ENCODE measurements at places on chromosomes 3 and 15. TPM values are rescaled to one million over a fixed set of nuclear protein-coding genes. Genes with fewer than 3 reads are reported as not detected.

RBMS3 gene
- total RNA-seq = 6.8 TPM

GRCh38 chr3:119245778-119246177 is 5.1 kb upstream of the B4GALT4 start:
- DNase-seq = no peak
- no peak overlapping the region for H3K4me3 ChIP-seq
- no peak overlapping the region for H3K27ac ChIP-seq
- no peaks in the 10 kb centered on the region for H3K27me3 ChIP-seq
- no peaks in the 10 kb centered on the region for H3K36me3 ChIP-seq
- H3K4me1 ChIP-seq = peaks cover 2% of the 10 kb centered on the region

DNA sequence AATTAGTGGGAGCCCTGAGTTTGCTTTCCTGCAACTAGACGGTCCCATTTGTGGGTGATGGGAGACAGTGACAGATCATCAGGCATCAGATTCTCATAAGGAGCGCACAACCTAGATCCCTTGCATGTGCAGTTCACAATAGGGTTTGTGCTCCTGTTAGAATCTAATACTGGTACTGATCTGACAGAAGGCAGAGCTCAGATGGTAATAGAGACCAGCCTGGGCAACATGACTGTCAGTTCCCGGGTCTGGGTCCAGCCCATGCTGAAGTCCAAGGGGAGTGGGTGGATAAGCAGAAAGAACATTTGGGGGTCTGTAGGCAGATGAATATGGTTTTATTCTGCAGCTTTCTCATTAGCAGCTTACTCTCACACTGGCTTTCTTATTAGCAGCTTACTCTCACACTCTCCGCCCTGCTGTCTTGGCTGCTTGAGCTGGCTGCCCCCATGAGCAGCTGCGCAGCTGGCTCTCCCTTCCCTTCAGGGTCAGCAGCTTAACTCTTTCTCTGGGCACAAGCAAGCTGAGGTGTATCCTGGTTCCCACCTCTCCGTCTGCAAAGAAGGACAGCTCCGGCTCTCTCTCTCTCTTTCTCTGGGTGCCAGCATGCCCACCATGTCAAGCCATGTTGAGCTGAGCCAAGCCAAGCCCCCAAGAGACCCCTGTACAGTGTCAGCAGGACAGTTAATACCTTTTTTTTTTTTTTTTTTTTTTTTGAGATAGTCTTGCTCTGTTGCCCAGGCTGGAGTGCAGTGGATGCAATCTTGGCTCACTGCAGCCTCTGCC is 46.5 kb downstream of the KLHDC8B start:
- no peak overlapping the region for H3K4me3 ChIP-seq
- H3K27ac ChIP-seq = no peak overlapping the region
- DNase-seq = no peak
- H3K36me3 ChIP-seq = no peaks in the 10 kb centered on the region
- no peaks in the 10 kb centered on the region for H3K27me3 ChIP-seq

- DNase-seq = no peak
- no peaks in the 10 kb centered on the region for H3K27me3 ChIP-seq
- H3K27ac ChIP-seq = no peak overlapping the region
- no peaks in the 10 kb centered on the region for H3K36me3 ChIP-seq
Observed at GRCh38 chr3:184582646-184583577, 21.3 kb downstream of the EPHB3 start.

KCNAB1 gene
- total RNA-seq = 2.8 TPM

TEX55 gene
- total RNA-seq = not detected

PCSK6 gene
- total RNA-seq = 124 TPM

IL16 gene
- total RNA-seq = 4.7 TPM

GRCh38 chr3:189143321-189143720 is 28.4 kb upstream of the TPRG1 start:
- no peaks in the 10 kb centered on the region for H3K27me3 ChIP-seq
- no peak overlapping the region for H3K4me3 ChIP-seq
- no peak overlapping the region for H3K27ac ChIP-seq
- no peak for DNase-seq
- H3K36me3 ChIP-seq = peaks cover 19% of the 10 kb centered on the region

GRCh38 chr3:62604298-62604697 is 230.9 kb upstream of the FEZF2 start:
- no peak overlapping the region for H3K27ac ChIP-seq
- H3K4me1 ChIP-seq = no peaks in the 10 kb centered on the region
- H3K4me3 ChIP-seq = no peak overlapping the region
- DNase-seq = no peak

DNA sequence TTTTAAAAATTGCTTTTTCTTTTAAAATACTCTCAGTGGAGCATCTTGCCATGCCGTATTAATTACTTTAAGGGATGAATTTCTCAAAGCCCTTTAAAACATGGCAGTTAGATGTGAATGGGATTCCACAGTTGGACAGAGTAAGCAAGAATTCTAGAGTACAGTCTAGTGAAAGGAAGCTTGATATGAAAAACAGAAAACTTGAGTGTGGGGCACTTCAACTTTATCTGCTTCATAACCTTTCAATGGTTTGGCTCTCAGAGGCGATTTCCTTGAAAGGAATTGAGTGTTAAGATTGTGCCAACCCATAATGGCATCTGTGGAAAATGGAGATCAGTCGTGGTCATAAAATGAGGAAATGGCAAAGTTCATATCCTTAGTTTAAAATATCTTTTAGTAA is 127.7 kb upstream of the SAMMSON start:
- no peaks in the 10 kb centered on the region for H3K4me1 ChIP-seq
- H3K27me3 ChIP-seq = no peaks in the 10 kb centered on the region

GRCh38 chr3:13044496-13045240 is 28.6 kb downstream of the IQSEC1 start:
- no peaks in the 10 kb centered on the region for H3K4me1 ChIP-seq
- no peak overlapping the region for H3K27ac ChIP-seq
- no peaks in the 10 kb centered on the region for H3K27me3 ChIP-seq
- no peak overlapping the region for H3K4me3 ChIP-seq

GRCh38 chr3:179972881-179973423 is 63.8 kb downstream of the PEX5L start:
- no peaks in the 10 kb centered on the region for H3K36me3 ChIP-seq
- DNase-seq = no peak
- H3K4me1 ChIP-seq = no peaks in the 10 kb centered on the region

GRCh38 chr3:168608926-168609325 is 513.2 kb upstream of the GOLIM4 start:
- H3K4me1 ChIP-seq = no peaks in the 10 kb centered on the region
- H3K4me3 ChIP-seq = no peak overlapping the region
- H3K27me3 ChIP-seq = no peaks in the 10 kb centered on the region
- H3K27ac ChIP-seq = no peak overlapping the region
- no peak for DNase-seq

ADAMTS9 gene
- total RNA-seq = 13.5 TPM

DNA sequence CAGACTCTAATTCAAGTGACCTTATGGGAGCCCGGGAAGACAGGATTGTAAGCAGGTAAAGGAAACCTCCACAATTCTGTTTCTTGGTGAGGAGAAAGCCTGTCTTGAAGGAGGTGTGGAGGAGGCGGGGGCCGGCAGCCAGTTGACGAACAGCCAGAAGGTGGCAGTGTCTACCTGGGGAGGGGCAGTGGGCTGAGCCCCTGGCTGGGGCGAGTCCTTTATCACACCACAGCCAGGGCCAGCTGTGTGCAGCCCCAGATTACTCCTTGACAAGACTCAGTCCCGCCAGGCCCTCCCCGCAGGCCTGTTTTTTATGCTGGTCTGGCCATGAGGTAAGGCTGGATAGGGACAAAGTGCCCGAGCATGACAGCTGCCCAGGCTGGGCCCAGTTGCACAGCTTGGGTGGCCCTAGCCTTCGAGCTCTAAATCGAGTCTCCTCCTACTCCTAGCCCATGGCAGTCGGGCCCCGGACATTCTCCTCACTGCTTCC is 40.9 kb upstream of the IDH2 start:
- H3K4me3 ChIP-seq = no peak overlapping the region
- peaks cover 10% of the 10 kb centered on the region for H3K4me1 ChIP-seq
- H3K36me3 ChIP-seq = no peaks in the 10 kb centered on the region

- no peaks in the 10 kb centered on the region for H3K27me3 ChIP-seq
- H3K4me3 ChIP-seq = no peak overlapping the region
- DNase-seq = no peak
- no peak overlapping the region for H3K27ac ChIP-seq
Observed at GRCh38 chr3:187183210-187183862, 13.9 kb upstream of the RTP1 start.

DNA sequence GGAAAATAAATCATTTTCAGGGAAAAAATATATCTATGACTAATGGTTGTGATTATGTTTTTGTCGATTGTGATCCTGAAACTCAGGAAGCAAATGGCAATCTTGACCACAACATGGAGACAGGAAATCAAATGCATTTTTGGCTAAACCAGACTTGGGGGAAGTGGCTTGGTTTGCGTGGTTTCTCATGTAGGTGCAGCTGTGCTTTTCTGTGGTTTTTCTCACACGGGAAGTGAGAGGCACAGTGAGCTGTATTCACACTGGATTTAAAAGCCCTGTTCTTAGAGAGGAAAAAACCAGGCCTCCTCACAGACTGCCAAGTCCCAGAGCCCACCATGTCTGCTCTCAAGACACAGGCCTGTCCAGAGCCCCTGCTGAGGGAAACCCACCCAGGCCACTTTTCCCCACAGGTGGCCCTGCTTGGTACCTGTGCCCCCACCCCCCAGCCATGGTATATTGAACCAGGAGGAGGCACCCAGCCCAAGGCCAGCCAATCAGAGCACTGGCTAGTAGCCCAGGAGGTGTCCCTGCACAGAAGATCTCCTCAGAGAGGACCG is 46.1 kb downstream of the BTD start:
- no peaks in the 10 kb centered on the region for H3K27me3 ChIP-seq
- no peaks in the 10 kb centered on the region for H3K4me1 ChIP-seq
- H3K27ac ChIP-seq = no peak overlapping the region
- peaks cover 18% of the 10 kb centered on the region for H3K36me3 ChIP-seq
- DNase-seq = no peak

- no peak overlapping the region for H3K4me3 ChIP-seq
- H3K27me3 ChIP-seq = peaks cover 14% of the 10 kb centered on the region
- no peak overlapping the region for H3K27ac ChIP-seq
- no peaks in the 10 kb centered on the region for H3K4me1 ChIP-seq
- no peak for DNase-seq
Observed at GRCh38 chr15:82014989-82015388, 30.8 kb downstream of the MEX3B start.

GRCh38 chr15:30675126-30675525 is 49.2 kb downstream of the ARHGAP11B start:
- H3K27ac ChIP-seq = no peak overlapping the region
- no peaks in the 10 kb centered on the region for H3K36me3 ChIP-seq
- DNase-seq = no peak
- H3K27me3 ChIP-seq = no peaks in the 10 kb centered on the region
- no peak overlapping the region for H3K4me3 ChIP-seq
- H3K4me1 ChIP-seq = no peaks in the 10 kb centered on the region

DNA sequence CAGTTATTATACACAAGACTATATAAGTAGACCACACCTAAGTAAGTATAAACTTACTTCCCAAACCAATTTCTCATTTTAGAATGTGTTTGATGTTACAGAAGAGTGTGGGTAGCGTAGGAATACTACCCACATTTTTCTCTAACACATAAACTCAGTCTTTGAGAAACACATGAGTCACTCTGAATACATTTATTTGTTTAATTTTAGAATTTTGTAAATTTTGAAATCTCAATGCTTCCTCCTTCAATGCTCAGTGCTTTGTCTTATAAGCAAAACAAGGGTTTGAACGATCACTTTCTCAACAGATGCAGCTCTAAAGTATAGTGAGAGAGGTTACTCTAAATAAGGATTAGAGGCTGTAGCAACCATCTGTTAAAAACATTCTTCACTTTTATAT is 700.8 kb downstream of the SI start:
- H3K4me3 ChIP-seq = no peak overlapping the region
- no peaks in the 10 kb centered on the region for H3K4me1 ChIP-seq
- H3K36me3 ChIP-seq = no peaks in the 10 kb centered on the region
- no peaks in the 10 kb centered on the region for H3K27me3 ChIP-seq

DNA sequence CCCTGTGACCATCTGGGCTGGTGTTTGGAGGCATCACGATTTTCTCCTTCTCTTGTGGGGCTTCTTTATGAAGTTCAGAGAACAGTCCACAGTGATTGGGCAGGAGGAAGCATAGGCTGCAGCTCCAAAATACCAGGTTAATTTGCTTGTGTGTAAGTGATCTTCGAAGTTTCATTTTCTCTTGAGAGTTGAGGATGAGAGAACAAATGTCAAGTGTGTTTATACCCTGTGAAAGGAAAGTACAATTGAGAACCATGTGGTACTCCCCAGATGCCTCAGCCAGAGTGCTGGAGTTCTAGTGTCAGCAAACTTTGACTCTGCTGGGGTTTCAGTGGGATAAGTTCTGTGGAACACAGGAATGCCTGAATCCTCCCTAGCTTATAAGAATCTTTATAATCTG is 357.1 kb upstream of the CFAP20DC start:
- H3K4me3 ChIP-seq = no peak overlapping the region
- H3K4me1 ChIP-seq = no peaks in the 10 kb centered on the region
- no peaks in the 10 kb centered on the region for H3K36me3 ChIP-seq
- no peak for DNase-seq
- H3K27ac ChIP-seq = no peak overlapping the region

- H3K27ac ChIP-seq = no peak overlapping the region
- no peaks in the 10 kb centered on the region for H3K36me3 ChIP-seq
- no peak for DNase-seq
- no peaks in the 10 kb centered on the region for H3K27me3 ChIP-seq
Observed at GRCh38 chr3:161412123-161412522, 40.8 kb upstream of the SPTSSB start.

GRCh38 chr15:45635191-45635638 is 386 bp downstream of the SQOR start:
- H3K4me1 ChIP-seq = peaks cover 4% of the 10 kb centered on the region
- peak overlapping the region; percentile 82 for H3K4me3 ChIP-seq
- H3K36me3 ChIP-seq = no peaks in the 10 kb centered on the region
- H3K27ac ChIP-seq = peak overlapping the region; percentile 98

GRCh38 chr3:49566312-49566711 is 12.0 kb downstream of the BSN start:
- H3K27ac ChIP-seq = no peak overlapping the region
- H3K36me3 ChIP-seq = no peaks in the 10 kb centered on the region
- DNase-seq = no peak
- peaks cover 7% of the 10 kb centered on the region for H3K4me1 ChIP-seq

BOC gene
- total RNA-seq = 1.5 TPM

RBM6 gene
- total RNA-seq = 59.2 TPM

DNA sequence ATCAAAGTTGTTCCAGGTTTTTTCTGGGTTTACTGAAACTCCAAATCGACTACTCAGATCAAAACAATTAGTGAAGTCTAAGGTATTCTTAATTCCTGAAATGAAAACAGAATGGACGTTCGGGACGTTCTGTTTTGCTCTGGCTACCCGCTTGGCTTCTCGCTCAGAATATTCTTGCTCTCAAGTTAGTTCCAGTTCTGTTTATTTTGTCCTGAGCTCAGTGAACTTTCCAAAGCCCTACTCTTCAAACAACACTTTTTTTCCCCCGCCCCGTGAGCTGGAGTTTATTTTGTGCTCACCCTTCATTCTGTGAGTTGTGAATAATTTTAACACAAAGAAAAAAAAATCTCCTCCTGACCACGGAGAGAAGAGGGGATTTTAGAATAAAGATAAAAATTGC is 72.6 kb downstream of the SAMMSON start:
- no peaks in the 10 kb centered on the region for H3K36me3 ChIP-seq
- H3K27ac ChIP-seq = peak overlapping the region; percentile 48
- no peaks in the 10 kb centered on the region for H3K27me3 ChIP-seq
- peaks cover 12% of the 10 kb centered on the region for H3K4me1 ChIP-seq
- peak; percentile 34 for DNase-seq
- peak overlapping the region; percentile 68 for H3K4me3 ChIP-seq

- DNase-seq = peak; percentile 90
- H3K27me3 ChIP-seq = no peaks in the 10 kb centered on the region
- H3K4me1 ChIP-seq = peaks cover 19% of the 10 kb centered on the region
Observed at GRCh38 chr3:58008141-58009025, at the start of gene FLNB. Gene FLNB (plus strand): TSS chr3:58008422. CDS start chr3:58008565, 143 bp downstream.

Data from liver (tissue), 10 donors.